KBM-7 (cell line): ENCODE measurements at places on chromosomes 2 and 18.

DNA sequence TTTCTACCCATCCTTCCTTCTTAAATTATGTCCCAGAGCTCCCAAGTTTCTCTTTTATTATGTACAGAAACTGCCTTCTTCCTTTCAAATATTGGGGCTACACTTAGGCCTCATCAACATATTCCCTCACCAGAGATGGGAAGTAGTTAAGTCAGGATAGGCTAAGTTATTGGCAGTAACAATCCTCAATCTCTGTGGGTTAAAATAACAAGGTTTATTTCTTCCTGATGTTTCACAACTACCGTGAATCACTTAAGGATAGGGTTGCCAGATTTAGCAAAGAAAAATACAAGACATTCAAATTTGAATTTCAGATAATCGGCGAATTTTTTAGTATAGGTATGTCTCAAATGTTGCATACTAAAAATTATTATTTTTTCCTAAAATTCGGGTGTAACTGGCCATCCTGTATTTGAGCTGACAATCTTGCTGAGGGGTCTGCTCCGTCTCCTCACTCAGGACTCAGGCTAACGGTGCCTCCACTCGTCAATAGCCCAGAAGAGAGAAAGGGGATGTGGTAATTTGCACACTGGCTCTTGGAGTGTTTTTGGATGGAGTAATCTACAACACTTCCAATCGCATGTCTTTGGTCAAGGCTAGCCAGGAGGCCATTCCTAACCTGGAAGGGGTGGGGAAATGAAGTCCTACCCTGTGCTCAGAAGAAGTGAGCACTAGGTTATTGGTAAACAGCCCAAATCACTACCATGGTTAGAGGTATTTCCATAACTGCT, 91.7 kb downstream of the ACTR3 start:
- no peak for DNase-seq

- no peak for DNase-seq
Measured at GRCh38 chr2:150153646-150154307, 333.7 kb downstream of the RND3 start.

DNA sequence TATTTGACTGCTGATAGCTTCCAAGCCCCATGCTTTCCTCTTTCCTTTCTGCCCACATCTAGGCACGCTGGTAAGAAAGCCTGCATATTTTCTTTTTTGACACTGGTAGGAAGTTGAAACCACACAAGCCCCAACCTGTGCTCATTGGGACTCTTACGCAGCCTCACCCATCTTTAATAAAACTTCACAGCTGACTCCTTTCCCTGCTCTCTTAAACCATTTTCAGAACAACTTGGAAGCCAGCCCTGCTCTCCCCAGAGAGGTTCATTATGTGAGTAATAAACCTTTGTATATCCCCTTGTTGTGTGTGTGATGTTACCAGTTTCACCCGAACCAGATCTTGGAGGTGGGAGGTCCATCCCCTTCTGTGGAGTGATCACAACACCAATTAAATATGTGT, 268.4 kb downstream of the GPD2 start:
- no peak for DNase-seq

DNA sequence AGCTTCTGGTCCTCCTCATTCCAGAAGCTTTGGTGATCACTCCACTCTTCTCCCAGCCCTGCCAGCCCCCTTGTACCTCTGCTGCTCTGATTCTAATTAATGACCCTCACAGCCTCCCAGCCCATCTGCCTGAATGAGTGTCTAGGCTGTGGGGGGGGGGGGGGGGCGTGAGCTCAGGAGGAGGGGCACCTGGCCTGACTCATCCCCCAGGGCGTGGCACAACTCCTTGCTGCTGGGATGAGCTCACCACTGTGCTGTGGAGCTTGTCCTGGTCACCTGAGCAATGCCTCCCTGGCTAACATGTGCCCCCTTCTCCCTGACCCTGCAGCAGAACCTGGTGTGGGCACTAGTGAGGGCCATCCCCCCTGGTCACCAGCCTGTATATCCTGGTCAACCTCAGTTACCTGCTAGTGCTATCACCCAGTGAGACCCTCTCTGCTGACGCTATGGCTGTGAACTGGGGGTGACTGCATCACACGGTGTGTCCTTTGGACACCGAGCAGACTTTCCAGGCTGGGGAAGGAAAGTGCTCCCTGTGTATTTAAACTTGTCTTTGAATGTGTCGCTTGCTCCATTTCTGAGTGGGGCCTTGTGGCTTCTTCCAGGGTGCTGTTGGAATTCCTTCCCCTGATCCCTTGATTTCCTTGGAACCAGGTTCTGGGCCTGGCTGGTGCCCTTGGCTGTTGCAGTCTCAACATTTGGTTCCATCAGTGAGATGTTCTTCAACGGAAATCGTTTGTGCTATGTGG, 41.5 kb upstream of the PUM2 start:
- no peak for DNase-seq

- no peak for DNase-seq
Measured at GRCh38 chr2:231250698-231251097, 52.3 kb downstream of the ARMC9 start.

DNA sequence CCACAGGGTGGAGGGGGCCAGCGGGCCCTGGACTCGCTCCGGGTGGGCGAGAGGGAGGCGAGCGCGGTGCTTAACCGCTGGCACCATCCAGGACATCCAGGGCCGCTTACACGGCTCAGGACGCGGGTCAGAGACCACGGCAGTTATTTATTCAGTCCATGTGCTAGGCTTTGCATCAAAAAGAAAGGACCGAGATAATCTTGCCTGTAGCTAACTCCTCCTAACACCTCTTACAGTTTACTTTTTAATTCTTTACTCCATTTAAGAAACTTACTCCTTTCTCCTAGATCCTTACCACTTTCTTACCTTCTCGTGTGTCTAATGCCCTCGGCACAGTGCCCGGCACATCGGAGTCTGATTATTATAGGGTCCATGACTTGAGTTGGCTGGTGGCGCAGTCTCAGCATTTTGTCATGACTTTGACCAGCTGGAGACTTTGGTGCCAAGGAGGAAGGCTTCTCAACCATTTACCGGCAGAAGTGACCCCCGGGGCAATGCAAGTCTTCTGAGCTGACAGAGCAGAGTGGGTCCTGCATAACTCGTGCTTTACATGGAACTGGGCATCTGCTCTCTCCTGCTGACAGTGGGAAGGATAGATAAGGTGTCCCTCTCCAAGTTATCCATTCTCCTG, 503 bp downstream of the ANXA4 start:
- DNase-seq: peak; percentile 32

DNA sequence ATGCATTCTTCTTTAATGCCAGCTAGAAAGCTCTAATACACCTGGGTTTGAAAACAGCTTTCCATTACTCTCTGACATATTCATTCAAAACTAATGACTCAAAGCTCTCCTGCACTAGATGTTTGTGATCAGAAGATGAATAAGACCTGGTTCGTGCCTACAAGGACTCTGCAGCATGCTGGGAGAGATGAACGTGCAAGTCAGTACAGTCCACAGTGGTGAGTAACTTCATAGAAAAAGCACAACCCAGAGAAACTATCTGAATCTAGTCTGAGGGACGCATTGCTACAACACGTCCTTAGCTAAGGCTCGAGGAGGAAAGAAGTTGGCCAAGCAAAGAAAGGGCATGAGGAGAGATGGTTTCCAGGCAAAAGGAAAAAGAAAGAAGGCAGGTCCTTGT, 234.3 kb downstream of the OSR1 start:
- DNase-seq: no peak

DNA sequence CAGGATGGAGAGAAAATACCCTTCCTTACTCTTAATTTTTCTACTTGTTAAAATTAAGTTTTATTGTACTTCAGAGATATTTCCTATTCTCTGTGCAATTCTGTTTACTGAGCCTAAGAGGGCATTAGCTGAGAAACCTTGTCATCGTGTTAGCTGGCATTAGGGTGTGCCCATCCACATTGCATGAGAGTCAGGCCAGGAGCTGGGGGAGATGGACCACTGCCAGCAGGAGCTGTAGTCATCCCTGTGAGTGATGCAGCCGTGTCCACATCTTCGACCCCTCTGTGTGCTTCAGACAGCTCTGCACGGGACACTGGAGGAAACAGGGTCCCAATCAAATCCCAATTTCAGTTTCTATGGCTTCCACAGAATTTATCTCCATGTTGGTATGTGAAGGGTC, 34.2 kb downstream of the ABCA12 start:
- DNase-seq: no peak

GRCh38 chr2:126835831-126836230, 62.9 kb upstream of the TEX51 start:
- DNase-seq: no peak

GRCh38 chr2:219836647-219837177, 209.3 kb downstream of the SLC4A3 start:
- DNase-seq: no peak

DNA sequence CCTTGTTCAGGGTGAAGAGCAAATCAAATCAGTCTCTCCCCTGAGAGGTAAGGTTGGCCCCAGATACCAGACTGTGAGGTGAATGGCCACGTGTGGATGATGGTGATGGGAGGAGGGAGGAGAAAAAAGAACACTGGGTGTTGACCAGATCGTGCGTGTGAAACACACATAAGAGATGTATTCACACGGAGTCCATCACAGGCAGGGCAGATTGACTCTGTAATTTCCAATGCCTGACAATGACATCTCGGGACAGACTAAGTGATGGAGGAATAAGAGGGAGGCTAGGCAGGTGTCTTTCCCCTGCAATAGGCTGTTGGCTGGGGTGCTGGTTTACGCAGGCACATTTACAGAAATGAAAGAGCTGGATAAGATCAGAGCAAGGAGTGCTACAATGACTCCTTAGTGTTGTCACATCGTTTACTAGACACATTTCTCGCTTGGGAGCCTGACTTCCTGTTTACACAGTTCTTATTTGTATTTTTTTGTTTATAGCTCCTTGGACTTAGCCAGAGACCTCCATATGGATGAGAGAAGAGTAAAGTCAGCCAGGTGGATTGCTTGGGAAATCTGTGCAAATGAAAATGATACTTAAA, 43.1 kb downstream of the CPO start:
- DNase-seq: no peak

- DNase-seq: no peak
Measured at GRCh38 chr2:235706506-235706905, 212.7 kb downstream of the AGAP1 start.

DNA sequence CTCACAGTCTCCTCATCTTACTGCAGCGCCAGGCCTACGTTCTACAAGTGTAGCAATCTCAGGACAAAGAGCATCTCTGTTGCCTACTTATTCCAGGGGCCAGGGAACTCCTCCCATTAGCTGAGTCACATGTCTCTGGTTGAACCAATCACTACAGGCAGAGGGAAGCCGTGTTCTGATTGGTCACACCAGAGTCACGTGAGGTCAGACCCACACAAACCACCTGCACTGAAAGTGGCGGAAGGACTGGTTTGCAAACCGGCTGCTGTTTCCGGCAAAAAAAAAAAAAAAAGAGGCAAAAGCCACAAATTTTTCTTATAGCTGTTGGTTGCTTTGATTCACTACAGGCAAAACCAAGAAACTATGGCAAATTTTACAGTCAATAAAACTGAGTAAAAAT, 21.9 kb upstream of the USP14 start:
- DNase-seq: no peak

- peak; percentile 31 for DNase-seq
Measured at GRCh38 chr18:51621113-51621863, 423.8 kb upstream of the MEX3C start.

GRCh38 chr2:64325852-64326577, 127.9 kb upstream of the LGALSL start:
- no peak for DNase-seq

DNA sequence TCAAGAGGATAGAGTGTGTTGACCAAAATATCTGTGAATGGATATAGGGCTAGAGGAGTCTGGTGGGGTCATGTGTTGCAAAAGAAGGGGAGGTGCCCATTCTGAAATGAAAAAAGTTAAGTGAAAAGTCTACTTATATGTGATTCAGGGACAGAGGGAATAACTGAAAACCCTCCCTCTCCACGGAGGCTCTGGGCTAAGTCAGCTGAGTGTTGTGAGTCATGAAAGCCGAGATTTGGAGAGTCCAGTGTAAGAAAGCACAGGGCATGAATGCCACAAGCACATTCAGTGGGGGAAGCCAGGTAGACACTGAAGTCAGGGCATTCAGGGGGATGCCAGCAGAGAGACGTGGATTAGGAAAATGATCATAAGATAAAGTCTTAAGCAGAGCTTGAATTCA, 871.9 kb downstream of the TSN start:
- no peak for DNase-seq

DNA sequence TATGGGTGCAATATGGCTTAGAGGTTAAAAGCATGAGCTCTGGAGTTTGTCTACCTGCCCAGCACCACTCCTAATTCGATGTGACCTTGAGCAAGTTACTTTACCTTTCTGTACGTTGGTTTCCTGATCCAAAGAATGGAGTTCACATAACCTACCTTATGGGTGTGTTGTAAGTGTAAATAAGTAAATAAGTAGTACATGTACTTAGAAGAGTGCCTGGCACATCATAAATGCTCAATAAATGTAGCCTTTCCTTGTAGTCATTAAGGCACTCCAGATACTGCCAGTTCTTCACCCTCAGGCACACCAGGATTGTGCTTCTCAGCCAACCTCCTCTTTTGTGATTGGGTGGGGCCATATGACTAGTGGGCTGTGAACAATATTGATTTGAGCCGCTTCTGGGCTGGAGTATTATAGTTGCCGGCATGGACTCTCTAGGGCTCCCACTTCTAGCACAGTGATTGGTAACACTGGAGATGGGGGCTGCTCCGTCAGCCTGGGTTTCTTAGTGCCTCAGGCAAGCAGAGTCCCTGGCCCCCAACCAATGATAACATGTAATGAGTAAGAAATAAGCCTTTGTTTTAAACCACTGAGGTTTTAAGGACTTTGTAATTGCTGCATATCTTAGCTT, 101.7 kb upstream of the NOSTRIN start:
- DNase-seq: no peak

DNA sequence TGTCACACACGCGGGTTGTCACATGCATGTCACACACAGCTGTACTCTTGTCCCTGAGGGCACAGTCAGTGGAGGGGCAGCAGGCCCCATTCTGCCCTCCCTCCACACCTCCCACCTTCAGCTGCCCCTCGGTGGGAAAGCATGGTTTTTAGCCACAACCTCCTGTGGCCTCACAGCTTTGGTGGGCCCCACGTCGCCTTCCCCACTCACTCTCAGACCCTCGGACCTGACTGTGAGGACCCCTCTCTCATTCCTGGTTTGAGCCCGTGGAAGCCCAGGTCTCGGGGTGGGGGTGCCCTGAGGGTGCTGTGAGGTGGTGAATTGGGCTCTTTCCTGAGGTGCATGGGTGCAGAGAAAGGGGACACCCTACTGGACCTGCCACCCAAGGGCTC, 19.9 kb downstream of the KCNG2 start:
- no peak for DNase-seq
